ENCODE measurements at places on chromosomes 7 and 10. TPM values are rescaled to one million over a fixed set of nuclear protein-coding genes. Genes with fewer than 3 reads are reported as not detected.

- no peak for DNase-seq
Observed at GRCh38 chr7:95619921-95620320, 23.6 kb upstream of the PDK4 start.

- DNase-seq, result no peak
Observed at GRCh38 chr7:155471718-155472117, 13.8 kb downstream of the EN2 start.

- DNase-seq, result peak; percentile 55
Observed at GRCh38 chr10:19815731-19816410, 361 bp upstream of the PLXDC2 start.

GRCh38 chr10:18059826-18060559 is 80.2 kb upstream of the CACNB2 start:
- DNase-seq, result no peak

GRCh38 chr10:73889014-73889413 is 14.7 kb upstream of the CAMK2G start:
- peak; percentile 80 for DNase-seq

DNA sequence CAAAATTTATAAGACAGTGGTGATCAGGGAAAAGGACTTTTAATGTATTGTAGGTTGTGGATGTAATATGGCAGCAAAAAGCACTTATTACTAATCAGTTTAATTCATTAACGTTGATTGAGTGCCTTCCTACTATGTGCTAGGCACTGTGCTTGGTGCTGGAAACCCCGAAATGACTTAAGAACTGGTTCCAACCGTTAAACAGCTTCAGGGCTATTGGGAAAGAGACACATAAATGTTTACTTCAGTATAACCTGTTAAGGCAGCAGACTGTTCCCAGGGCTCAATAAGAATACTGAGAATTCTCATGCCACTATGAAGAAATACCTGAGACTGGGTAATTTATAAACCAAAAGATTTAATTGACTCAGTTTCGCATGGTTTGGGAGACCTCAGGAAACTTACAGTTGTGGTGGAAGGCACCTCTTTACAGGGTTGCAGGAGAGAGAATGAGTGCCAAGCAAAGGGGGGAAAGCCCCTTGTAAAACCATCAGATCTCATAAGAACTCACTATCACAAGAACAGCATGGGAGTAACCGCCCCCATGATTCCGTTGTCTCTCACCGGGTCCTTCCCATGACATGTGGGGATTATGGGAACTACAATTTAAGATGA is 1.1 kb upstream of the SLC25A13 start:
- no peak for DNase-seq

GRCh38 chr7:97219237-97219636 is 101.7 kb downstream of the SDHAF3 start:
- DNase-seq, result no peak

DNA sequence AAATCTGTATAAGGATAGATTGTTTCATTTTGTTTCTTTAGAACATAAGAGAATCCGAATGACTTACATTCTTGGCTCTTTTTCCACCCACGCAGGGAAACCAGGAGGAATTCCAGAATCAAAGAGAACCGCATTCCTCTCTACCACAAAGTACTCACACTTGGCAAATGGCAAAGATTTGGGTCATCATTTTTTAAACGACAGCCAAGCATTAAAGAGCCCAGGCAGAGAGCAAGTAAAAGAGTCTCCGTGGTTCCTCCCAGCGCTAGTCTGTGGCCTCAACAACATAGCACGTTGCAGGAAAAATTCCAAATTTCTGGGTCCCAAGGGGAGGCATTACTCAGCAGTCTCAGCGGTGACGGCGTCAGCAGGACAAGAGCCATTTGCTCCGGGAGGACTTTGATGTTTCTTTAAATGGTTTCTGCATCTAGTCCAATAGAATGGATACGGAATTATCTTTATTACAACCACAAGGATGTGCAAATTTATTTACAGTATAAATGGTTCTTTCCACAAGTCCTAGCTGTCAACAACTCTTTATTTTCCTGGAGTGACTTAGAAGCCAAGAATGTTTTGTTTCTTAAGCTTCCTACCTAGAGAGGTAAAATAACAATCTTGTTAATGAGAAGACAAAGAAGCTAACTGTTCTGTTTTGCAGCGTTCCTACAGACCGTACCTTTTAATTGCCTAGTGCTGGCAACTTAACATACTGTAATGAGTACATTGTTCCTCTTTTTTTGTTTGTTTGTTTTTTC is 232.5 kb downstream of the SKIDA1 start:
- DNase-seq, result peak; percentile 98

DNA sequence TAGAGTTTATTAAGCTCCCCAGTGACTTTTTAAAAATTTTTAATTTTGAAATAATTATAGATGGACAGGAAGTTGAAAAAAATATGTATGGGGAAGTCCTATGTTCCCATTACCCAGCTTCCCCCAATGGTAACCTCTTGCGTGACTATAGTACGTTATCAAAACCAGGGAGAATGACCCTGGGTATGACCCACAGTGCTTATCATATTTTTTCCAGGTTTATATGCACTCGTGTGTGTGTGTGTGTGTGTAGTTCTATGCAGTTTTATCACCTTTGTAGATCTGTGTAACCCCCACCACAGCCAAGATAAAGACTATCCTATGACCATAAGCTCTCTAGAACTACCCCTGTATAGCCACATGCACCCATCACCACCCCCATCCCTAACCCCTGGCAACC is 72.8 kb downstream of the TBXAS1 start:
- DNase-seq, result no peak

DNA sequence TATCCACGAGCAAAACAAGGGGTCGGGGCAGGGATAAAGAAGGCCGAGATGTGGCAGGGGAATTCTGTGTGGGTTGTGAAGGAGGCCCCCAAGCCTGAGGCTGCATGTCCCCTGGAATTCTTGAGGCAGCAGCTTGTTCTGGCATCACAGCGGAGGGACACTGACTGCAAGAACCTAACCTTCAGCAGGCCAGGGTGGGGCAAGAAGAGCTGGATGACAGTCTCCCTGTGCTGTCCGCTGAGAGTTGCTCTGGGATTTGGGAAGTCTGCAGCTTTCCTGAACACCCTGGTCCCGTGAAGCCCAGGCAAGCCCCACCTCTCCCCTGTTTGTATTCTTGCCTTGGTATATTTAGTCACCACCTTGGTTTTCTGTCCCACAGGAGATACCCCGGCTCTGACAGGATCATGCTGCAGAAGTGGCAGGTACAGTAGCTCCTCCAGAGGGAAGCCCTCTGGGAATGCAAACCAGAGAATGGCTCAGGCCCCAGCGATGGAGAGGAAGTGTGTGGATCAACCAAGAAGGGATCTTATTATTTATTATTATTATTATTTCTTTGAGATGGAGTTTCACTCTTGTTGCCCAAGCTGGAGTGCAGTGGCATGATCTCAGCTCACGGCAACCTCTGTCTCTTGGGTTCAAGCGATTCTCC is 1.9 kb upstream of the LRRC18 start:
- no peak for DNase-seq

GRCh38 chr7:1318051-1318450 is 85.4 kb downstream of the UNCX start:
- no peak for DNase-seq

GRCh38 chr7:956031-956430 is 1.6 kb upstream of the ADAP1 start:
- no peak for DNase-seq

METTL27 gene
- total RNA-seq, result 2.3 TPM

AOAH gene
- 0.53 TPM for total RNA-seq

SMO gene
- 31.4 TPM for total RNA-seq
